A549 treated with DMSO at 1 μM for 4 hours (cell line): ENCODE measurements at places on chromosomes 1 and 21. TPM values are rescaled to one million over a fixed set of nuclear protein-coding genes. Genes with fewer than 3 reads are reported as not detected.

Gene RGS18
- not detected in 5 replicates for total RNA-seq

Gene LHX8
- 1.1 to 1.8 TPM (median 1.3 TPM) in 5 replicates for total RNA-seq

Gene PDPN
- total RNA-seq: not detected in 5 replicates

Gene RGS7
- total RNA-seq: 0.03 to 0.10 TPM (median 0.06 TPM) in 3 of 5 replicates, not detected in the others

Gene PEX11B
- 21.3 to 26.2 TPM (median 23.2 TPM) in 5 replicates for total RNA-seq

Gene TMEM63A
- total RNA-seq: 4.5 to 7.5 TPM (median 5.9 TPM) in 5 replicates

Gene TRIM67
- total RNA-seq: 0.17 to 0.28 TPM (median 0.22 TPM) in 5 replicates

Gene RRAGC
- 24.9 to 29.5 TPM (median 28.6 TPM) in 5 replicates for total RNA-seq

Gene COPA
- 83.1 to 98.1 TPM (median 87.3 TPM) in 5 replicates for total RNA-seq

Gene LCA5L
- 1.3 to 1.8 TPM (median 1.4 TPM) in 5 replicates for total RNA-seq

Gene C1orf185
- not detected in 5 replicates for total RNA-seq

Gene TEKT2
- total RNA-seq: not detected in 5 replicates

Gene HPCA
- 0.14 to 0.68 TPM (median 0.56 TPM) in 4 of 5 replicates, not detected in the other for total RNA-seq

Gene GPR37L1
- total RNA-seq: 0.13 to 0.22 TPM (median 0.15 TPM) in 5 replicates

Gene ZNF648
- total RNA-seq: not detected in 5 replicates

Gene TRAF5
- 7.2 to 8.9 TPM (median 7.4 TPM) in 5 replicates for total RNA-seq

Gene FAM167B
- 0.63 to 0.89 TPM (median 0.72 TPM) in 5 replicates for total RNA-seq

Gene BEND5
- total RNA-seq: not detected in 5 replicates

Gene LINGO4
- total RNA-seq: not detected in 5 replicates

Gene OR2W3
- not detected in 5 replicates for total RNA-seq

Gene LCE1E
- 0.08 TPM in 1 of 5 replicates, not detected in the others for total RNA-seq

Gene LCE3B
- not detected in 5 replicates for total RNA-seq

Gene TNFRSF4
- total RNA-seq: 0.17 TPM in 1 of 5 replicates, not detected in the others

Gene PLA2G2F
- not detected in 5 replicates for total RNA-seq
